IMR-90 (cell line): ENCODE measurements at places on chromosomes 11 and 22. TPM values are rescaled to one million over a fixed set of nuclear protein-coding genes. Genes with fewer than 3 reads are reported as not detected.

DNA sequence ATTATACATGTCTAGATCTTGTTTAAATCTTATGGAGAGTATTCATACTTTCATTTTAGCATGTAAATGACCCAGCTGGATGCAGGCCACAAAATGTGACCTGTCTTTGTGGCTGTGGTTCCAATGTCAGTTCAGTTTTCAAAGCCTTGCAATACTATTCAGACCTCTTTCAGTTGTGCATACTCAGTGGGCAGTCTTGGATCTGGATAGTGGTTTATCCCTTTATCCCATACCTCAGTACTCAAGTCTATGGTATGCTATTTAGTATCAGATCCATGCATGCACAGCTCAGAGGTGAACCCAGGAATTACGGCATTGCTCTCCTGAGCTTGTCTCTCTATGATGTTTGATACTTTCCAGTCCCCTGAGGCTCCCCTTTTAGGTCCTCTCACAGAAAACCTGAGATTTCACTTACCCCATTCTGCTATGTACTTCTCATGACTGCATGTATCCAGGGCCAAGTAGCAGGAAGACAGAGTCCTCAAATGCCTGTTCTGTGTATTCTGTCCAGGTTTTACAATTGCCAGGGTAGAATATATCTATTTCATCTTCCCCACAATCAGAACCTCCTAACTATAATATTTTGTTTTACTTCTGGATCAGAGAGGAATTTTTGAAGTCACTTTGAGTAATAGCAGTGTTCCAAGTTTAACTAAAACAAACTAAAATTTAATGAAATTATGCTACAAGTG, 6.9 kb upstream of the P4HA3 start:
- peak; percentile 65 for DNase-seq

DNA sequence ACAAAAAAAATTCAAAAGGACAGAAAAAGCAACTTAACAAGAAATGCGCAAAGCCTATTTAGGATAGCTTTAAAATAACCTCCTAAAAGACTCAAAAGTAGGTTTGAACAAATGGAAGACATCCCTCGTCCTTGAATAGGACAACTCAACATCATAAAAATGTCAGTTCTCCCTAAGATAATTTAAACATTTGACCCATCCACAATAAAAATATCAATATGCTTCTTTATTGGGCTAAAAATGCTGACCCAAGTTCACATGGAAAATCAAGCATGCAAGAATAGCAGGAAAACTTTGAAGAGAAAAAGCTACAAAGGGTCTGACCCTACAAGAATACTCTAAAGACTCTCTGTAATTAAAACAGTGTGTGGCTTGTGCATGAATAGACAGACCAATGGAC, 12.1 kb upstream of the KCTD17 start:
- no peak for DNase-seq

- DNase-seq, result peak; percentile 52
Observed at GRCh38 chr11:73140213-73141030, 1.7 kb downstream of the FCHSD2 start.

- DNase-seq, result no peak
Observed at GRCh38 chr11:112835591-112836255, 125.5 kb upstream of the NCAM1 start.

DNA sequence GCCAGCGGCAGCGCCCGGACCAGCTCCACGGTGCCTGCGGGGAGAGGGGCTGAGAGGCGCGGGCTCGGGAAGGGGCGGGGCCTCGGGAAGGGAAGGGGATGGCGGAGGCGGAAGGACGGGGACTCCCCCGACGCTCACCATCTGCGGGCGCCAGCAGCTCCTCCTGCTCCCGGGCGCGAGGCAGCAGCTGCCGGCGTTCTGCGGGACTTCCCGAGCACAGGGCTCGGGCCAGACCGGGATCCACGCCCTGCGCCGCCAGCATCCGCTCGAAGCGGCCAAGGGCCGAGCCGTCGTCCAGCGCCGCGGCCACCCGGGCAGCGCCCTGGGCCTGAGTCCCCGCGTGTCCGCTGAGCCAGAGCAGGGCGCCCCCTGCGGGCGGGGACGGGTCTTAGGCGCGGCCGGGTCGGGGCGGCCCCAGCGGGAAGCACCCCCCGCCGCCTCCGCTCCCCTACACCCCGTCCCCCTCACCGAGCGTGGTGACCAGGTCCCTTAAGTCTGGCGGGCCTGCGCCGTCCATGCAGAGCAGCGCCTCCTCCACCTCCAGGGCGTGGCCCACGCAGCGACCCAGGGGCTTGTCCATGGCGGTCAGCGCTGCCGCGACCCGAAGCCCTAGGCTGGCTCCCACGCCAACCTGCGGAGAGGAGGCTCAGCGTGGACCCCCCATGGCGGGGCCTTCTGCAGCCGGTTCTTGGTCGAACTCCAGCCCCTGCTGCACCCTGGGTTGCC, 873 bp upstream of the SCO2 start:
- peak; percentile 64 for DNase-seq

DNA sequence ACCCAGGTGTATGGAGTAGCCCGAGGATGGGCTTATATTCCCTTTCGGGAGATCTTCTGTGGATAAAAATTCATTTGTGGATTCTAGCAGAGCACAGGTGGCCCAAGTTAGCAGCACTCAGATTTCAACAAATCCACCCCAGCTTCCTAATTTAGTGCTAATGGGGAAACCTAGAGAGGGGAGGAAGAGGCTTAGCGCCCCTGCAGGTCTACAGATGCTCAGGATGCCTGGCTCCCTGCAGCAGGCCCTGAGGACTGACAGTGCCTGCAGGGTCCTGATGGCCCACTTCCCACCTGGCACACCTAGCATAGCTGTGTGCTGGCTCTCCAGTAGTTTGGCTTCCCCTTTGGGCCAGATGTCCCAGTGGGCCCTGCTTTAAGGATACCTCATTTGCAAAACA, 6.5 kb downstream of the DGAT2 start:
- no peak for DNase-seq

Gene LIF
- polyA plus RNA-seq, result 203 and 214 TPM in 2 replicates

DNA sequence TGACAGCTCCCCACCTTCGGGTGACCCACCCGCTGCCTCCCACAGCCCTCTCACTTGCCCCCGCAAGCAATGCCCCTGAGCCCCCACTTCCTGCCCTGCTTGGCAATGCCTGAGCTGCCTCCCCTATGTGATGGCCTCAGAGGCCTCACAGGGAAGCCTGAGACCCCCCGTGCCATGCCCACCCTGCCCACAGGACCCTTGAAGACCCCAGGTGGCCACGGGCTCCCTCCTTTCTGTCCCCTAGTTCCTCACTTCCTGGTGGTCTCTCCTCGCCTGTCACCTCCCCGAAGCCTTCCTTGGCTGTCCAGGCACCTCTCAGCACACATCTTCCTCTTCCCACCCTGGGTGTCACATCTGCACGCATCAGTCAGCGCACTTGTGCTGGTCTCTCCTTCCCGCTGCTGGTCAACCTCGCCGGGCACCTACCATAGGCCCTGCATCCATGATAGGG, 90.5 kb downstream of the BRD1 start:
- DNase-seq, result no peak

- no peak for DNase-seq
Observed at GRCh38 chr11:112997857-112998466, 36.7 kb downstream of the NCAM1 start.

GRCh38 chr11:35919244-35919643, 24.6 kb upstream of the LDLRAD3 start:
- DNase-seq, result peak; percentile 12
